GM20000 (cell line): ENCODE measurements at places on chromosomes 13 and 19.

DNA sequence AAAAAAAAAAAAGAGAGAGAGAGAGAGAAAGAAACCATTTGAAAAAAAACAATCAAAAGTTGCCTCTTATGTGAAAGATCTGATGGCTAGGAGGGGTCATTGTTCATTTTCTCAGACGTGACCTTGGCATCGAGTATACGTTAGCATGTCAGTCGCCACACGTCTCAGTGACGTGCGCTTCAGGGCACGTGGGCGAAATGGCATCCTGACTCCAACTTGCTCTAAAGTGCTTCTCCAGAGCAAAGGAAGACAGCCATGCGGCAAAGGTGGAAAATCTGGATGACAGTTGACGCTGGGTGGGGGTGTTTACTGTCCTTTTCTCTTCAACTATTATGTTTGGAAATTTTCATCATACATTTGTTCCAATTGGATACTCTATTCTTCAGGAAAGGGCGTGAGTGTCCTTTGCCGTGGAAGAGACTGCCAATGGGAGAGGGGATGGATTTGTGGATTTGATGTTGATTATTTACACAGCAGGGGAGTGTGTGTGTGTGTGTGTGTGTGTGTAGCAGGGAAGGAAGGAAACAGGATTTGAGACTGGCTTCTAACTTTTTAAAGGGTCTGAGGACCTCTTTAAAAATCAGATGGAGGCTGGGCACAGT lies 25.0 kb downstream of the KLF2 start:
- no peak for DNase-seq

DNA sequence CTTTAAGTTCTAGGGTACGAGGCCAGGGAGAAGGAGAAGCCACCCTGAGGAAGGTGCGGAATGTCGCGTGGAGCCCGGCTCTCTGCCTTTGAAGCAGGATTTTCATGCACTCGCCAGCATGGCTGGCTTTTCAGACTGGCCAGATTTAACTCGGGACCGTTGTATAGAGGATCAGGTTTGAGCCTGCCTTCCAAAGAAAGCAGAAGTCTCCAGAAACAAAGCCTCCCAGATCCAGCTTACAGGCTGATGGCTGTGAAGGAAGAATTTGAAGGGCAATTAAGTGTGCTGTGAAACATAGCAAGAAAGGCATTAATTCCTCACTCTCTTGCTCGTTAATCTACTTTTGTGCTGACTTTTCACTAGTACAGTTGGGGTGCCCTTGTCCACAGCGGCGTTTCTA lies 140.2 kb downstream of the SOX1 start:
- DNase-seq, result no peak

- DNase-seq, result no peak
These were observed 16.8 kb upstream of the TM9SF2 start for GRCh38 chr13:99484473-99484872.

DNA sequence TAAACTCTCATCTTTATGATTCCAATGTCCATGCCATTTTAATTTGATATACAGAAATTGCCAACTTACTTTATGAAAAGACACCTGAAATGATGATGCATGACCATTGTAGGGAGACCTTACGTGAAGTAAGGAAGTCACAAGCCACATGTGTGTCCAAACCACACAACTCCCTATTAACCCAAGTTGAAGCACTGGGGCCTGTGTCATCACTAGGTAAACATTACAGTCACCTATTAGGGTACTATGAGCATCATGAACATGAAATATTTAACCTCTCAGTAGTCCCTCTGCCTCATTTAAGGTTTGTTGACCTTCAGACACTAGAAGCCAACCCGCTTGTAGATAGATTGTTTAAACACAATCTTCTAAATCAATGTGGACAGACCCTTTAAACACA lies 576.9 kb downstream of the IRS2 start:
- no peak for DNase-seq

DNA sequence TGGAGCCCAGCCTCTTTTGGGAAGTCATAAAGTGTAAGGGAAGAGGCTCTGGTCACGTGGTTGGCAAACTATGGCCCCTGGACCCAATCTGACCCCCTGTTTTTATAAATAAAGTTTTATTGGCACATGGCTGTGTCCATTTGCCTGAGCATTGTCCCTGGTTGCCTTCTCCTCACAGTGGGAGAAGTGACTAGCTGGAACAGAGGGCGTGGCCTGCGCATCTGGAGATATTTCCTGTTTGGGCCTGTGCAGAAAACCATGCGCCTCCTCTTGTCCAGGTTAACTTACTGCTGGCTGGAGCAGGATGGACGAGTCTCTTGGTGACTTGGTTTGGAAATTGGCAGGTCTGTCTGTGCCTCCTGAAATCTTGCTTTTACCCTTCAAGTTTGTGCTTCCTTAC lies 48.3 kb downstream of the KDM4B start:
- no peak for DNase-seq

DNA sequence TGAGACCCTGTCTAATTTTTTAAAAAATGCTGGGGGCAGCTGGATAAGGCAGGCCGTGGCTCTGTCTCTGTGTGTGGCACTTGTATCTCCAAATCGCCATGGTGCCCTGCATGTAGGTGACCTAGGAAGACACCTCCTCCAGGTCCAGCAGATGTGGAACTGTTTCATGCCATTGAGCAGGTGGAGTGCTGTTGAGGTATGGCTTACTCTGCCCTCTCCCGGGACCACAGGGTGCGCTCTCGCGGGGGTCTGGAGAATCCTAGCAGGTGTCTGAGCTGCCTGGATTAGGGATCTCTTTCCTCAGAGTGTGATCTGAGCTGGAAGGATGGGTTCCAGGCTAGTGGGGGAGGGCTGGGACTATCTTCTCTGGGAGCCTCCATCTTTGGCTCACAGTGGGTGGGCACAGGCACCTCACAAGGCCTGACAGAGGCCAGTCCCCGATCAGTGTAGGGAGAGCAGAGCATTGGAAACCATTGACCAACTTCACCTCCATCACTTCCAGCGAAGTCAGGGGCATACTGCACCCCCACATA lies 67.7 kb upstream of the TM9SF2 start:
- no peak for DNase-seq

DNA sequence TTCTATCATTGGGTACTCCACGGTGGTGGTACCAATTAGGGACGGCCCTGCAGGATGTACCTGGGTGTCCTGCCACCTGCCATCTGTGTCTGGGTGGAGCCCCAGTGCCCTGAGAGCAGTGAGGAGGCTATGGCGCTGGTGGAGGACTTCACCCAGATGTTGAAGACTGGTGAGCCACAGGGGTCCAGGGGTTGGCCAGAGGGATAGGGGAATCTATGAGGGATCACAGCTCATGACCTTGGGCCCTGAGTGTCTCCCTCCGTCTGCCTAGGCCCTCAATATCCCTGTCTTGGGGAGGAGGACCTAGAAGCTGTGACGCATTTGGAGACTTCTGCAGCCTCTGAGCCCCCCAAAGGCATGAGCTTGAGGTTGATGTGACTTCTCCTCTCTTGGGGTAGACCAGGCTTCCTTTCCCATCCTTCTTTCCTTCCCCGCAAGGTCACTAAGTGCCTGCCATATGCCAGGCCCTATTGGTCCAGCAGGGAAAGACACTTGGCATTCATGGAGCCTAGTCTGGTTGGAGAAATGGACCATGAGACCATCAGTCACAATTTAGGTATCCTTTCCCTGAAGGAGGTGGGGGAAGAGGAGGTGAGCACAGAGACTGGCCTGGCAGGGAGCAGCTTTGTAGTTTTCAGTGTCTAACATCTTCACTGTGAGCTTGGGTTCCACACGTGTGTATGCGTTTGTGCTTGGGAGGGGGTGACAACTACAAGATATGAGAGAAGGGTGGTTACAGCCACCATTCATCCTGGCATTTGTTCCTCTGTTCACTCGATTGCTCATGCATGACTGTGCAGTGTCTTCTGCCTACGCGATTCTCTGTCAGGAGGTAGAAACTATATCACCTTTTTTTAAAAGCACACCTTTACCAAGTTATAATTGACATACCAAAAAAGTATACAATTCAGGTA lies 5.1 kb upstream of the MZF1 start:
- DNase-seq, result no peak

GRCh38 chr13:99033814-99034213 lies 56.0 kb upstream of the DOCK9 start:
- peak; percentile 18 for DNase-seq

GRCh38 chr19:3759482-3760254 lies 1.8 kb downstream of the APBA3 start:
- DNase-seq, result no peak

DNA sequence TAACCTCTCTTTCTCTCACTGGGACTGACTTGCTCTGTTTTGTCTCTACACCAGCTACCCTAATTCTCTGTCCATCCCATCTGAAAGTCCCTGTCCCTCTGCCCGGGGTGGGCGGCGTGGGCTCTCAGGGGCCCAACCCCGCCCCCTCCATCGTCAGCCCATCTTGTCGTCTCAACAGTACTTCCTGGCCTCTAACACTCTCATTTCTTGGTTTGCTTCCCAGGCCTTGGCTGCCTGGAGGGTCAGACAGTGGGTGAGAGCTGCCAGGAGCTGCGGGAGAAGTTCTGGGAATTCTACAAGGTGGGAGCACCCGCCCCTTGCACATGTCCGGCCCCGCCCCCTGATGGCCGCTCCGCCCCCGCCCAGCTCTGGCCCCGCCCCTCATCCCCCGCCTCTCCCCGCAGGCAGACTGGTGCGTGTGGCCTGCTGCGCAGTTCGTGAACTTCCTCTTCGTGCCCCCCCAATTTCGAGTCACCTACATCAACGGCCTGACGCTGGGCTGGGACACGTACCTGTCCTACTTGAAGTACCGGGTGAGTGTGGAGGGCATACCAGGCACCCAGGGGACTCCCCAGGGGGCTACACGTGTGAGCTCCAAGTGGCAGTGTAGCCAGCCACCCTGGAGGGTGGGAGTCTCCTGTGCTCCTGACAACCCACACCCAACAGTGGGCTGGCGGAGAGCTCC lies 1.7 kb downstream of the MPV17L2 start:
- DNase-seq, result no peak

- no peak for DNase-seq
These were observed 108.5 kb downstream of the PAN3 start for GRCh38 chr13:28246891-28247290.

DNA sequence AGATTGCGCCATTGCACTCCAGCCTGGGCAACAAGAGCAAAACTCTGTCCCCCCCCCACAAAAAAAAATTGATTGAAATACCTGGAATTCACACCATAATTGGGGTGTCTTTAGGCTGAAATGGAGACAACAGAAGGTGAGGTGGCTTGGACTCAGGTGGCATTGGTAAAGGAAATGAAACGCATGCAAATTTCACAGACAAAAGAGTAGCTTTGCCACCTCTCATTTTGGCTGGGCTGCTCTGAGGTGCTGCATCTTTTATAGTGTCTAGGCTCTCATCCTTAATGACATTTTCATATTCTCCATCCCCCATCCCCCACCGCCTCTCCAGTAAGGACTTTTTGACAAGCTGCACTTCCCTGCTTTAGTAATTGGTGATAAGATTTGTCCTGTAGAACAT lies 6.9 kb downstream of the UBE2L5 start:
- no peak for DNase-seq

DNA sequence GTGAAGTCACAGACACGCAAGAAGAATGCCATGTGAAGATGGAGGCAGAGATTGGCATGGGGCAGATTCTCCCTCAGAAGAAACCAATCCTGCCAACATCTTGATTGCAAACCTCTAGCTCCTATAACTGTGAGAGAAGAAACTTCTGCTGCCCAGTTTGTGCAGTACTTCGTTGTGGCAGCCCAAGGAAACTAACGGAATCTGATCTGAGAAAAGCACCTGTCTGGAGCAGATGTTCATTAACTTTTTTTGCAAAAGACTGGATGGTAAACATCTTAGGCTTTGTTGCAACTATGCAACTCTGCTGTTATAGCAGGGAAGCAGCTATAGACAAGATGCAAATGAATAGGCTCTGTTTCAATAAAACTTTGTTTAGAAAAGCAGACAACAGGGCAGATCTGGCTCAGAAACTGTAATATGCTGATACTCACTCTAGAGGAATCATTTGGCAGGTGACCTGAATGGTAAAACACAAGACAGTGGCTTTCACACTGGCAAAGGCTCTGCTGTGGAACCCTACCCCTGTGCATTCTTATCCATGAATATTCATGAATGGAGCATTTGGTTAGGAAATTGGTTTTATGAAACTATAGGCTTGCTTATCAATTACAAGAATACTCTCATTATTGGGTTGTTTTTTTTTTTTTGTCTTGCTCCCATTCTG lies 25.3 kb upstream of the CPB2 start:
- no peak for DNase-seq

DNA sequence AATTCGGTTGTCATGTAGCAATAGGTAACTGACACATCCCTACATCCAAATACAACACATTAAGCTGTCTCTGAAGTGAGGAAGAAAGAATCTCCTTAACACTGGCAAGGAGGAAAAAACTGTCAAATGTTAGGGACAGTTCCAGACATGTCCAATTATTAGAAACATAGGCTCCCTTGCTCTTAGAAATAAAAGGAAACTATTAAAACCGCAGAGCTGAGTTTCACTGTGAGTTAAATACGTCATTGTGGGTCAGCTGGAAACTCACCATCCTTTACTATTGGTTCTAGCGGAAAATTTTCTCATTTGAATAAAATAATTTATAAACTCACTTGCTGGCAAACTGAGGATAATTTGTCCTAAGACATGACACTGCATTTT lies 40.7 kb downstream of the STARD13 start:
- no peak for DNase-seq

GRCh38 chr19:17915940-17916593 lies 16.7 kb upstream of the CCDC124 start:
- DNase-seq, result no peak

DNA sequence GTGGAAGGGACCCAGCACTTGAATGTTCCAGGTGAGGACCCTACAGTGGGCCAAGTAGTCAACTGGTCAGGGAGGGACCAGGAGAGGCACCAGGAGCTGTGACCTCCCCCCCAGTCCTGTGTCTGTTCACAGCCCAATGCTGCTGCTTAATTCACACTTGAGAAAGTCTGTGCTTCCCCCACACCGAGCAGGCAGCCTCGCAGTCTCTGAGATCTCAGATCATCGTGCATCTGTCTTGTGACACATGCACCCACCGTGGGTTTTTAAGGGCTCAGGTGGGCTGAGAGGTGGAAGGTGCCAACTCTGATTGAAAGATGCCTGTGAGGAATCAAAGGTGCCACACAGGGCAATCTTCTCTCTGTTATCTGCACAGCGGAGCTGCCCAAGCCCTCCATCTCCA lies 6.2 kb downstream of the CEACAM5 start:
- no peak for DNase-seq

- DNase-seq, result no peak
These were observed 52.7 kb upstream of the ZDHHC20 start for GRCh38 chr13:21511849-21512248.

GRCh38 chr19:18074192-18074591 lies 12.5 kb downstream of the IL12RB1 start:
- DNase-seq, result no peak

DNA sequence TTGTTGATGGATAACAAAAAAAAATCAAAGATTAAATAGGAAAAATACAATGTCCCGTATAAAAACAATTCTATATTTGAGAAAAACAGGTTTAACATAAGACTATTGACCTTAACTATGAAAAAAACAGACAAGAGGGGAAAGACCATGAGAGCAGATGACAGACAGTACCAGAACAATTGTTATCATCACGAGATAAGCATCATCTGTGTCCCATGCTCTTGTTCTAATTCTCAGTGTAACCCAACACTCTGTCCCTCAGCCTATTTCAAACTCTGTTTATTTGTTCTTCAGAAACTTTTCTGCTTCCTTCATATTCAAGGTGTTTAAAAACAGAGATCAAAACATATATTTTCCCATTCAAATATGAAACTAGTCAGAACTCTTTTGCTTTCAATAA lies 216.4 kb downstream of the PCDH9 start:
- no peak for DNase-seq

GRCh38 chr19:18090545-18091216 lies 3.9 kb upstream of the IL12RB1 start:
- no peak for DNase-seq

GRCh38 chr13:97182111-97182890 lies 39.8 kb upstream of the MBNL2 start:
- DNase-seq, result no peak

- peak; percentile 92 for DNase-seq
These were observed at the start of gene DKKL1 for GRCh38 chr19:49363268-49364082. Gene DKKL1, plus strand, starts transcription at chr19:49363877. Its CDS starts 122 bp downstream, at chr19:49363999.
